K562 (cell line): ENCODE measurements at places on chromosomes 1 and 21. TPM values are rescaled to one million over a fixed set of nuclear protein-coding genes. Genes with fewer than 3 reads are reported as not detected.

GRCh38 chr1:33460947-33461629 is 11.4 kb upstream of the ZSCAN20 start:
- no peak for DNase-seq

DNA sequence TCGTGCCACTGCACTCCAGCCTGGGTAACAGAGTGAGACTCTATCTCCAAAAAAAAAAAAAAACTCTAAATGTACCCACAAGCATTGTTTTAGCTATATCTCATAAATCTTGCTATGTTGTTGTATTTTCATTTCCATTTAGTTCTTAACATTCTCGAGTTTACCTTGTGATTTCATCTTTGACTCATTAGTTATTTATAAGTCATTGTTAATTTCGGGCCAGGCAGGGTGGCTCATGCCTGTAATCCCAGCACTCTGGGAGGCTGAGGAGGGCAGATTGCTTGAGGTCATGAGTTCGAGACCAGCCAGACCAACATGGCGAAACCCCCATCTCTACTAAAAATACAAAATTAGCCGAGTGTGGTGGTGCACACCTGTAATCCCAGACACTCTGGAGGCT is 11.7 kb downstream of the HES2 start:
- no peak for DNase-seq

DNA sequence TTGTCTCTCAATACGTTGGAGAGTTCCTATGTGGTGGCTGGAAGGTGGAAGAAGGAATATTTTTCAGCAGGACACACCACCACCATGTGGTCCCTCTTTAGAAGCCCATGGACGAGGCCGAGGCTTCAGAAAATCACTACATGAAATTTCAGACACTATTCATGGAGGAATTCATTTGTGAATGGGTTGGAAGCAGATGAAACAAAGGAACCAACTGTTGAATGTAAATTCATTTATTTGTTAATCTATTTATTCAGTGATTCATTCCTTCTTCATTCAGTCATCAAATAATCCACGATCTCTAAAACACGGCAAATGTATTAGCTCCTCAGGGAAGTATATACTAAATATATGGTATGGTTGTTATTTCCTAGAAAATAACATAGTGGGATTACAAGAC is 12.2 kb downstream of the SLC35F3 start:
- DNase-seq = no peak

DNA sequence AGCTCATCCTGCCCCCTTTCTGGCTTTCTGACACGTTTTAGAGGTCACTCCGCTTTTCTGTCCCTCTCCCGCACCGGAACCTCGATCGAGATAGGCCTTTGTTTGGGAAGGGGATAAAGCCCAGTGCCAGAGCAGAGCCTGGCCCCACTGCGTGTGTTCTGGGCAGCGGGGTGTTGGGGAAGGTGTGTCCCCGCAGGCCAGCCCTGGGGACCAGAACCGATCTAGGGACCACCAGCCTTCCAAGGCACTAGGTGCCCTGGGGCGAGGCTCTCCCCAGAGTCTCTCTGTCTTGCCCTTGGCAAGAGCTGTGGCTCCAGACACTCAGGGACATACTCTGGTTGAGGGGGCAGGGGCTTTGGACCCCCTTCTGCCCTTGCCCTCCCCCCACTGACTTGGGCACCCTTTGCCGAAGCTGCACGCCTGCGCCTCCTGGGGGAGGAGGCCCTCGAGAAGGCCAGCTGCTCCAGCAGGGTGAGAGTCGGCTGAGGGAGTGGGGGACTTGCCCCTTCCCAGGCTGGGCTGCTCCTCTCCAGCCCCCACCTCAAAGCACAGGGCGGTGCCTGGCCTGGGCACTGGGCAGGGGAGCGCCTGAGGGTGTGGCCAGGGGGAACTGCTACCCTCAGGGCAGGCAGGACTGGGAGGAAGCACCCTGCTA is 16.4 kb downstream of the PRXL2B start:
- no peak for DNase-seq

- no peak for DNase-seq
Measured at GRCh38 chr1:111615870-111616715, 3.5 kb upstream of the RAP1A start.

- DNase-seq = no peak
Measured at GRCh38 chr1:210250998-210251679, 18.5 kb downstream of the SERTAD4 start.

Gene LCE3A
- polyA plus RNA-seq = not detected in 2 replicates

Gene MAP7D1
- polyA plus RNA-seq = 53.8 and 54.7 TPM in 2 replicates
